Right hindlimb (tissue), 1 donor: ENCODE measurements at places on chromosomes 2 and 18.
A peak's percentile ranks its signal among the peaks of the same experiment; 100 is the strongest.

- no peak for DNase-seq
These were observed 69.8 kb downstream of the MTA3 start for GRCh38 chr2:42638080-42638784.

DNA sequence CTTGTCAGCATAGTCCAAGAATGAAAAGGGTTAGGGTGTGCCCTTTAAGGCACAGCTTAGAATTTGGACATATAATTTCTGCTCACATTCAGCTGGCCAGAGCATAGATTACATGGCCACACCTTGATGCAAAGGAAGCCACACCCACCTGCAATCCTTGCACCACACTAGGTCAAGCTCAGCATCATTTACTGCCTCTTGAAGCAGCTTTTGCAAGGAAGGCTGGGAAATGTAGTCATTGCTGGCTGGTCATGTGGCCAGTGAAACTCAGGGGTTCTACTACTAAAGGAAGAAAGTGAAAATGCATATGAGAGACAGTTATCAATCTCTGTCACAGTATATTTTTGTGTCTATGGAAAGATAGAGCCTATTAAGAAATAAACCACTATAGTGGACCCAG, 159.3 kb downstream of the GFPT1 start:
- no peak for DNase-seq

DNA sequence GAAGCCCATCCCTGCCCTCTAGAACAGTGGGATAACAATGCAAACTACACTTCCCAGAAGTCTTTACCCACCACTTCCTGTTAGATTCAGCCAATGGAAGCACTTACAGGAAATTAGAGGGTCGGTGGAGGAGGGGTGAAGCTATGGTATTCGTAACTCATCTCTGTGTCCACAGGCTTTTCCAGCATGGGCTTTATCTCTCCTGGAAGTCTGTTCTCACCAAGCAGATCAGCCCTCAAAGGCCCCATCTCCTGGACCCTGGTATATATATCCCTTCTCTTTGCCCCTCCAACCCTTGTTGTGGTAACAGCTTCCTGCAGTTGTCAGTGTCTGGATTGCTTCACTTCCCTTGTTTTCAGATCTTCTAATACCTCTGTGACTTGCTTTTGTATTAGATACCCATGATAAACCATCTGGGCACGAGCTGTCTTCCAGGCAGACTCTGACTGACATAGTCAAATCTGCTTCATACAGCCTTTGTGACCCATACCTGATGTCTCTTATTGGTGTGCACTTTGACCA, 475.0 kb upstream of the POU3F3 start:
- peak; percentile 67 for DNase-seq

DNA sequence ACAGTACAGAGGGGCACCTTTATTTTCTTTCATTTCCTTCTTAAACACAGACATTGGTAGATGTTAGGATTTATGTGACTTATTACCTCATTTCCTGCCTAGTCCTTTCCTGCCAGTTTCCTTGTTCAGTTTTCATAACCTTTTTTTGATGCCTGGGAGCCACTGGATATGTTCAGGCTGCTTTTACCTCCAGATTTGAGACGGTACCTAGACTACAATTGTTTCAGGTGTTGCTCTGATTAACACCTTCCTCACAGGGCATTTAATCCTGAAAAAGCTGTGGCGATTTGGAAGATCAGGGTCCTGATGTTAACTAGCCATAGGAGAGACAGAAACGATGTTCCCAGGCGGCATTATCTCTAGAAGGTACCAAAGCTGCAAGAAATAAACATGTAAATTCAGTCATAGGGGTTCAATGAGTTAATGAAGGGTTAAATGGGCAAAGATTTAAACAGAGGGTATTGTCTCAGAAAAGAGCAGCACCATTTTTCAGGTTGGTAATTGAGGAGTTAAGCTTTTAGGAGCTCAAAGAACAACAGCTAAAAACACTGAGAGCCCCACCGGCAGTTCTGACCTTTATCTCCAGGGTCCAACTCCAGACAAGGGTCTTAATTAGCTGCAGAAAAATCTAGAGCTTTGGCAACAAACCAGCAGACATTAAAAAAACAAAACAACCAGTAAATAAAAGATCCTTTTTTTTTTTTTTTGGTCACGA, 93.3 kb downstream of the HRH4 start:
- DNase-seq, result no peak

DNA sequence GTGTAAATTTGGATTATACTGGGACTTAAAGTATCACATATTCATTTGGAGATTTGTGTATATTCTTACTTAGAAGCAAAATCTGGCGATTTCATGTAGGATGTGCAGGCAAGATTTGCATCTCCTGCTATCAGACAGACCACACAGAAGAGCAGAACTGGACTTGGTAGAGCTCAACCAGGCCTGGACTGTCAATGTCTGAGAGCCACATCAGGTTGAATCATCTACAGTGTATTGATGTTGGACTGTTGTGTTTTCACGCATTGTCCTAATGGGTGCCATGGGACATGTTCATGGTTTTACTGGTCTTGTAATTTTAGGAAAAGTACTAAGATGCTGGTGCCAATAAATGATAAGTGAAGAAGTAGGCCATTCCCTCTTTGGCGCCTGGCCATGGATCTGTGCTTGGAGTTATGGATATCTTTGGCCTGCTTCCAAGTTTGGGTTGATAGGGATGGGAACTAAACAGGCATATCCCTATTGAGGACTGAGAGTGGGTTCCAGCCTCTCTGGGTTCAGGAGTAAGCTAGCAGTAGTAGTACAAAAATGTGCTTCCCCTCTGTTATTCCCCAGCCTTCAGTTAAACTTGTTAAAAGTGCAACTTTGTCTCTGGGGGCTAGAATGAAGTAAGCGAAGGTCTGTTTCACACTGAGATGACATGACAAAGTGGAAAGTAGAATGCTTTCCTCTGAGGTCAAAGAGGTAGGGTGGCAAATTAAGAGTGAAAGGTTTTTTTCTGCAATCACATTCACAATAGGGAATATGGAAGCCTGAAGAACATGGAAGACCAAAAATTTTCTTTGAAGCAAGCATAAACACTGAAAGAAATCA, 49.2 kb upstream of the NEMP2 start:
- DNase-seq, result peak; percentile 36

GRCh38 chr2:159030674-159031380, 62.4 kb downstream of the TANC1 start:
- DNase-seq, result peak; percentile 48

GRCh38 chr2:205998583-205998982, 87.4 kb downstream of the INO80D start:
- no peak for DNase-seq

DNA sequence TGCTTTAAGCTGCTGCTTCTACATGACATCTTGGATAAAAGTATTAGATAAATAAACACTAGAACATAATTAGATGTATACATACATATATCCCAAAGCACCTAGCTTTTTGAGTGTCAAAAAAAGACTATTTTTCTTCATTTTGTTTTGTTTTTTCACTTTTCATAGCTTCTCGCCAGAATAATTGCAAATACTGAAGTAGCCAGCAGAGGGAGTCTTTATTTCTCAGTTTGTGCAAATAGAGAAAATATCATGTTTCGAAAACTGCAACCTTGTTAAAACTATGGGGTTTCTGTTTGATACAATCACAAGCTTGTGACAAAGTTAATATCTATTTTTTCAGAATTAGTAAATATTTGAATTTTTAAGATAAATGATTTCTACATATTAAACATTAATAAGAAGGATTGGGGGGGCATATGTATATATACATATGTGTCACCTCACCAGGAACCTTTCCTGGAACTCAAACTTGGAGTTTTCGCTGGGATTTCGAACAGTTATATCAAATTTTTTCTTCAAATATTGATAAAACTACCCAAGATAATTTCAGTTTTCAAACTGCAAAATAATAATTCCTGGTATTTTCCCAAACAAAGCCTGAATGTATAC, 61.0 kb downstream of the GRB14 start:
- no peak for DNase-seq

GRCh38 chr2:158634627-158635026, 160.5 kb upstream of the DAPL1 start:
- no peak for DNase-seq

DNA sequence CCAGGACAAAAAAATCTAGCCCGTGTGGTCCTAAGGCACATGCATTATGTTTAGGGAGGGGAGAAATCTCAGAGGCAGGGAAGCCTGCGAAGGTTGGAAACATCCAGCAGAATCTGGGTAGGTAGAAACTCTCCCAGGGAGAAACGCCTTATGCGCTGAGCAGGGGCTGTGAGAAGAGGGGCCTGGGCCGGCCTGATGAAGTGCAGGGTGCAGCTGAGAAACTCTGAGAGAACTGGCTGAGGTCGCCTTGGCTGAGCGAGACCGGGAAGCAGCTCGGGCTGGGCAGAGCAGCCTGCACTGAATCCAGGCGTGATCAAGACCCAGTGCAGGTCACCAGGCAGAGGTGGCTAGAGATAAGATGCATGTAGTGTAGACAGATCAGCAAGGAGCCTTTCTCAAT, 15.1 kb downstream of the CHMP1B start:
- no peak for DNase-seq

GRCh38 chr18:33854086-33854826, 276.2 kb downstream of the ASXL3 start:
- DNase-seq, result no peak

DNA sequence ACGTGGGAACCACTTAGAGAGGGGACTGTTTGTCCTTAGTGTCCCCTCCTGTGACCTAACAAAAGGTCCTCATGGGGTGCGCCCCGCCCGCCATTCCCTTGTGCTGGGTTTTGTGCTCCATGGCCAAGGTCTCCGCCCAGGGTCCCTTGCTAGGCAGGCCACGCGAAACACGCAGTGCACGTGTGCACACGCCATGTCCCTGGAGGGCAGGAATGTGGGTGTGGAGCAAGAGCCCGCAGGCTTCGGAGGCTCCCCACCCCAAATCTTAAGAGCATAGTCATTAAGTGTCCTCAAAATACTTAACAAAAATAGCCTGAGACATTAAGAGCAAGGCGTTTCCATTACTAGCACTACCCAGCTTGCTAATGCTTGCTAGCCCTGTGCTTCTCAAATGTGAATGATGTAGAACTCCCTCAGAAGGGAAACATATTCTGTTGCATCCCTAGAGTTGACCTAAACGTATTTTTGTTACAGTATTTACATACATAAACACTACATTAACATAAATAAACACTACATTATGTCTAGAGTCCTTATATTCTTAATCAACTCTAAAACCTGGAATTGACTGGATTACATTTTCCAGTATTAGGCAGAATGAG, 117.6 kb upstream of the APCDD1 start:
- no peak for DNase-seq

GRCh38 chr2:11056614-11057013, 98.7 kb upstream of the SLC66A3 start:
- no peak for DNase-seq

DNA sequence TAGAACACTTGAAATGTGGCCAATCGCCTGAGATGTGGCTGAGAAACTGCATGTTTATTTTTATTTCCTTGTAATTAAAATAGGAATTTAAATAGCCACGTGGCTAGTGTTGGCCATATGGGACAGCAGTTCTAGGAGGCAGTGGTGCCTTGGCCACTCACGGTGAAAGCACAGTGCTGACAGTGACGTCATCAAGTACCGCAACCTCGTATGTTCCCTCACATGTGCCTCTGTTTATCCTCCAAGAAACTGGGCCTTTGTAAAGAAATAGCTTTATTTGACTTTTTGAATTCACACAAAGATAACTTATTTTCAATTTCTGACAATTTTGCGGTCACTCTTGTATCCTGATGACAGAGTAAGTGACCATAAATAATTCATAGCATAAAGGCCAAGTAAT, 575.0 kb downstream of the DCDC2C start:
- DNase-seq, result no peak

DNA sequence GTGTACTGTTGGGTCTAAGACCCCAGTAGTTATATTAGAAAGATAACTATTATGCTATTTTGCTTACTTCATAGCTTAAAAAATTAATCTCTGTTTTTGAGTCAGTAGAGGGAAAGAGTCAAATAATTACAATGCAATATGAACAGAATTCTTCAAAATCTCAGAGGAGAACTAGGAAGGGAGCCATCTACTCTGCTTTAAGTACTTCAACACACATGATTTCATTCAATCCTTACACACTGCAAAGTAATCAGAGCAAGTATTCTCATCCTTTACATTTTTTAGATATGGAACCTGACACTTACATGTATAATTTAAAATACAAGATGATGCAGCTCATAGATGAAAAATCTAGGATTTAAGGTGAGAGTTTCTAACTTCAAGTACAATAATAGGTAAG, 27.7 kb downstream of the COL5A2 start:
- no peak for DNase-seq

- no peak for DNase-seq
These were observed 135.6 kb downstream of the CDH2 start for GRCh38 chr18:28041366-28041765.

- DNase-seq, result no peak
These were observed 14.9 kb upstream of the ITM2C start for GRCh38 chr2:230849633-230850357.

GRCh38 chr2:71905205-71905604, 242.5 kb downstream of the CYP26B1 start:
- no peak for DNase-seq

GRCh38 chr18:5417342-5417741, 121.8 kb upstream of the ZBTB14 start:
- DNase-seq, result no peak

DNA sequence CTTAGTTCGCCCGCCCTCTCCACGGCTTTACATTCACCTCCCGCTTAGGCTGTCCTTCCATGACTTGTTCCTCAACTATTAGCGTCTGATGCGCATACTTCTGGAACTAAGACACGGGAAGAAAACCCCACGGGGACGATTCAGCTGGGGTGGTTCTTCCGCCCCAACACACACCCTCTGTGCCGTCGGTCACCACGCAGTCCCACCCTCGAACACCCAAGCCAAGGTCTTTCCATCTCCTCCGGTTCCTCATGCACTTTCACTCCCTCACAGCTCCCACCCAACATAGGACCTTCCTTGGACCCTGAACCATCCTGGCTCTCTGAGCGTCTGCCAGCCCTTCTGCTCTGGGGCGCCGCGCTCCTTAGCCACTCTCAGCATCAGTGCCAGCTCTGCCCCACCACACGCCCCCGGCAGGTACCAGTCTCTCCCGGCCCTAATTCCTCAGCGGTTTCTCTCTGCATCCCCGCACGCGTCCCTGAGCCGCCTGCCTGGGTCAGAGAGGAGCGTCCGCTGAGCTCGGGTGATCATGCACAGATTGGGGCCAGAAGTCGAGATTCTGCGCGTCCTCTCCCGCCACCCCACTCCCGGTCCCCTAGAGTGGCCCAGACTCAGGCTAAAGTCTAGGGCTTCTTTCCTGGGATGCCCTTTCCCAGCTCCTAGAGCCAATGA, 522 bp upstream of the SRD5A2 start:
- DNase-seq, result no peak

DNA sequence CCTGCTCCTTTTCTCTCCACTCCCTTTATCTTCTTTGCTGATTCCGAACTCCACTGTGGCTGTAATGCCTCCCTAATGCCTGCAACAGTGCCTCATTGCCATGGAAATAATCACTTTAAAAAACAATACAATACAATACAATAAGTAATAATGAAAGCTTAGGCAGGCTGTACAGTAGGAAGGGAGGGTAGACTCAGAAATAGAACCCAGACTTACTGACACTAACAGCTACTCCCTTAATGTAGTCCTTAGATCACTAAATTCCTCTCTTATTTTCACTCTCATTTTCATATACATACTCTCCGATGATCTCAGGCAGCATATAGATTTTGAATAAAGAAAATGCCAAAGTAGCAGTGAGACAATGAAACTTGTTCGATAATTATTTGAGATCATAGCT, 70.2 kb downstream of the DLGAP1 start:
- no peak for DNase-seq

GRCh38 chr2:149488706-149489440, 98.7 kb downstream of the MMADHC start:
- DNase-seq, result no peak

- DNase-seq, result no peak
These were observed 143.5 kb upstream of the MSH6 start for GRCh38 chr2:47639467-47639866.

- DNase-seq, result no peak
These were observed 54.6 kb upstream of the PHLPP1 start for GRCh38 chr18:62660691-62661090.
